CD4-positive, alpha-beta T cell treated with Interleukin-17A for 4 hours (primary cell): ENCODE measurements at places on chromosomes 2 and 18.

- DNase-seq = no peak
Observed at GRCh38 chr2:39370101-39370500, 67.0 kb downstream of the MAP4K3 start.

- no peak for DNase-seq
Observed at GRCh38 chr18:45588376-45589355, 26.6 kb upstream of the SLC14A2 start.

DNA sequence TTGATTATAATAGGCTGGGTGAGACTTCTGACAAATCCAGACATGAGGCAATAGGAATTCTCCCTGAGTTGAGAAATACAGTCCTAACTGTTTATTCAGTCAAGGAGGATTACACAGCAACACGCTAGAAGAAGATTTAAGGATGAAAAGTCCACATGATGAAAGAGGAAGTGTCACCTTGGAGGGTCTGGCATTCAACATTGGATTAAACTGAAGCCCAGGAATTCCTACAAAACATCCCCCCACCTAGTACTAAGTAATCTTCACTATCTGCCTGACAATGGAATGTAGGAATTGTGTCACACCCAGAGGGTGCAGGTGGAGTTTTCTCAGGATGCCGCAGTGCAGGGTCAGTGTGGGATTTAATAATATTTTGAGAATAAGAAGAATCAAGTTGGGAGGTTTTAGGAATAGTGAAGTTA, 142.4 kb downstream of the SOCS6 start:
- DNase-seq = no peak

DNA sequence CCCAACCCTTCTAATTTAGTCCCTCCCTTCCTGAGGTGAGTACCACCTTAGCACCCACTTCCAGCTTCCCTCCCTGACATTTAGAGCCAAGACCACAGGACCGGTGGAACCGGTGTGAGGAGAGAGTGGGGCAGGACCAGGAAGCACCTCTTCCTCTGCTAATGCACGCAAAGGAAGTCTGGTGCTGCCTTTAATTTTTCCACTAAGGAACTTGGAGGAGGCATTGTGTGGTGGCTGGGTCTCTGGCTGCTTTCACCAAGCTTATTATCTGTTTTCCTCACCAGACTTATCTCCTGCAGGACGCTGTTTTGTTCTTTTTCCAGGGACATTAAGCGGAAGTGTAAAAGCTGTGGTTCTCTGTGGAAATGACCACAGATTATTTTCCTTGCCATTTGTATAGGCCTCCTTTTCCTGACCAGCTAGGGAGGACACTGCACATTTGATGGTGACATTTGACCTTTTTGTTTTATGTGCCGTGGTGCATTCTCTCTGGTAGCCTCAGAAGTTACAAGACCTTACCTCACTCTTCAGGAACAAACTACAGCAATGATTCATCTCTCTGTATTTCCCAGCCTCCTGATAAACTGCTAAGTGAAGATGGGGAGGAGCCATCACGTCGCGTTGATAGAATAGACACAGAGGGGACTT, 39.8 kb upstream of the SPTBN1 start:
- no peak for DNase-seq

- DNase-seq = no peak
Observed at GRCh38 chr2:113872201-113872600, 17.7 kb upstream of the ACTR3 start.

DNA sequence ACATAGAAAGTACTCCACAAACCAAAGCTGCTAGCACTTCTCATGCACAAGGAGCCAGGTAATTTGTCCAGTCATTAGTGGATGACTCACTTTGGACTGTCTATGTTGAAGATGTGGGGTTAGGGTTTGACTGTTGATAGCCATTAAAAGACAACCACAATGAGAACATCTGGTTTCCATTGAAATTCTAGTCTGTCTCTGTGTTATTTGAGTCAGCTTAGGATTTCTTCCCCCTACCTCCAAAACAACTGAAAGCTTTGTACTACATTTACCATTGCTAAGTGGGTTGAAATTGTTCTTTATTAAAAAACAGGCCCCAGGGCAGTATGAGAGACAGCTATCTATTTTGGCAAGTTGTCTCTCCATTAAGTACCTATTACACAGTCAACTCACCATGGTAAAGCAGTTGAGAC, 50.2 kb upstream of the ANKRD44 start:
- DNase-seq = no peak

DNA sequence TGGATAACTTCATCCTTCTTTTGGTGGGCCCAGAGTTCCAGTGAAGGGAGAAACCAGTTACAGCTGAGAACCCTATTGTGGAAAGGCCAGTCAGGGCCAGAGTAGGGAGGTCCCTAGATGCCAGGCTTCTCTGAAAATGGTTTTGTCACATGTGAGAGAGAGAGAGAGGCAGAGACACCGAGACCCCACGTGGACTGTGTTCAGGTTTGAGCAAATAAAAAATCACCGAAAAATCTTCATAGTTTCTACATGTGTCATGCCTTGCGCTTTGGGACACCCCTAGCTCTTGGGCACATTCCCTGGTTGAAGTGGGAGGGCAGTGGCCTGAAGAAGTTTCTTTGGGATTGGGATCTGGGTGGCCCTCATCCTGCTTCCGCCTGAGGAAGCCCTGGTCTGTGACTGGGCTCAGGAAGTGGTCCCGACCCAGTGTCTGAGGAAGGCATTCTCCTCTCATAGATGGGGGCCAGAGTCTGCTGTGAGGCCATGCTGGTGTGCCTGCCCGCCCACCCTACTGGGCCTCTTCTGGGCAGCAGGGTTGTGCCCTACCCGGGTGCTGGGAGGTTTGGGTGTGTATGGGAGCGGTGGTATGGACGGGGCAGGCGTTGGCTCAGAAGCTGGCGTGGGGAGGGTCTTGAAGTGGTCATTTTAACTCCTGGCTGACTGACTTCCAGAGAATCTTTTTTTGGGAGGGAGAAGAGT, 16.1 kb downstream of the NCK2 start:
- DNase-seq = peak; percentile 1

DNA sequence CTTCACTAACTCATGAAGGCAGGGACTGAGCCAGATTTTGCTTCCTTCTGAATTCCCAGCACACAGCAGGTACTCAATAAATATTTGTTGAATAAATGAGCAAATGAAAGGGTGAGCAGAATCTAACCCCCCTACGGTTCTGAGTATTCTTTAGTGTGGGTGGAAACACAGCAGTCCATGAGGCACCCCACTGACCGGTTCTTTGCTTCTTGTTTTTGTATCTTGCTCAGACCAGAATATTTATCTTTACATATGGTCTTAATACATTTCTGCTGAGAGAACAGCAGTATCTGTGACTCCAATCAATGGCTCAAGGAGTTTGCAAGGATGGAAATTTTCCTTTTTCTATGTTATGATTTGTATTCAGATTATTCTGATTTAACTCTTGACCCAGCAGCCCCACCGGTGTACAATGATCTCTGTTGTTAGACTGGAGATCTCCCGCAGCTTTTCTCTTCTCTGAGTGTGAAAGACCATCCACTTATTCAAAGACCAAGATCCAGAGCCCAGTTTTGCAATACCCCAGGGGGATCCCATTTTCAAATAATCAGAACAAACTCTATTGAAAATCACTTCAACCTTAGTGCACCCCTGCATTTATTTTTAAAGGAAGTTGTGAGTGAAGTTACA, 506.5 kb upstream of the TNP1 start:
- DNase-seq = no peak

- DNase-seq = no peak
Observed at GRCh38 chr2:172742931-172743540, 7.4 kb downstream of the RAPGEF4 start.

DNA sequence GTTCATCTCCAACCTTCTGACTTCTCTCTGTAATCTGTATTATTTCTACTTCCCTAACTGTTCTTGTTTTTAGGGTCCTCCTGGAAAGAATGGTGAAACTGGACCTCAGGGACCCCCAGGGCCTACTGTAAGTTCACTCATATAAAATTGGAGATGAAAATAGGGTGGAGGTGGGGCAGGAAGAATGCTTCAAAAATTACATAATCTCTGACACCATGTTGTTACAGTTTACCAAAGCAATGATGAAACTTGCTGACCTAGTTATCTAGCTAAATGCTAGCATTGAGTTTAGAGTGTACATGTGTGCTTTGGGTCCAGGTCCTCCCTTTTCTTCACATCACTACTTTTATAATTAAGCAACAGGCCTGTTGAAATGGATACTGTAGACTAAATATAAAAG, 23.1 kb downstream of the COL3A1 start:
- no peak for DNase-seq

- no peak for DNase-seq
Observed at GRCh38 chr18:58843688-58844035, 21.0 kb upstream of the ZNF532 start.

- DNase-seq = peak; percentile 78
Observed at GRCh38 chr2:218995972-218996711, 2.9 kb upstream of the CRYBA2 start.

- DNase-seq = no peak
Observed at GRCh38 chr2:236464140-236464539, 105.5 kb upstream of the ACKR3 start.

DNA sequence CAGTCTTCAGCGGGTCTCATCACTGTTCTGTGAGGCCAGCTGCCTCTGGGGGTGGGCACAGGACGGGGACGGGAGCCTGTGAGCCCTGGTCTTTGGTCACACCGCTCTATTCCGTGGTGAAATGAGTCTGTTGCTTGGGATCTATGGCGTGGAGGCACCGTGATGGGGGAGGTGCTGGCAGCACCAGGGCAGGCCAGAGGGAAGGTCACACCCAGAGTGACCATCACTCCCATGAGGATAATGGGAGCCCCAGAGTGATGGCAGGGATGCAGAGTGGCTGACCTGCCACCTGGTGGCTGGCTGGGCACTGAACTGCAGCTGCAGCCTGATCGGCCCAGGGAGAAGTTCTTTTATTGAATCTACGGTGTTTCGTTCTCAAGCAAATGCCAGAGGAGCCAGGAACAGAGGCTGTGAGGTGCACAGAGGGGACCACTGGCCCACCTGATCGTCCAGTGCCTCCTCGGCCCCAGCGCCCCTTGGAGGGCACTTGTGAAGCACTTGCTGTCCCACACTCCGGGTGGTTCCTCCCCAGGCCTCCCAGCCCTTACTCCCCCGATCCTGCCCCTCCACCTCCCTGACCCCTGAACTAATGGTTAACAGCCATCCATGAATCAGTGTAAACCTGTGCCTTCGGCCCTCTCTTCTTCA, 17.9 kb downstream of the KCNIP3 start:
- DNase-seq = no peak

DNA sequence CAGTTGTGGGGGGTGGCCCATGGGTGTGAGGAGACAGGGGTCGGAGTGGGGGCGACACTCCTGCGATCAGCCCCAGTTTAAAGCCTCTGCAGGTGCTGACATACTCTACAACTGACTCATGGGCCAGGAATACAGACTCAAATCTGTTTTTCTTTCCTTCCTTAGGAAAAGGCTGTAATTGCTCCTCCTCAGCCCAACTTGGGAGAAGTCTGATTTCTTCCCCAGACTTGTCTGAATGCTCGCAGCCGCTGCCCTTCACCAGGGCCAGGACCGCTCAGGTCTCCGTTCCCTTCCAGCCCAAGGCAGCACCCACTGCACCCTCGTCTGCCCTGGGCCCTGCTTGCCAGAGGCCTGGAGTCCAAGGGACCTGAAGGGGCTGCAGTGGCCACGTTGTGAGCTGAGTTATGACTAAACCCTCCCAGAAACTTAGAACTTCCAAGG, 41.3 kb downstream of the RHOB start:
- no peak for DNase-seq

GRCh38 chr18:76487782-76488181, 7.3 kb downstream of the ZNF516 start:
- no peak for DNase-seq

- no peak for DNase-seq
Observed at GRCh38 chr2:237209885-237210284, 124.2 kb downstream of the COPS8 start.

DNA sequence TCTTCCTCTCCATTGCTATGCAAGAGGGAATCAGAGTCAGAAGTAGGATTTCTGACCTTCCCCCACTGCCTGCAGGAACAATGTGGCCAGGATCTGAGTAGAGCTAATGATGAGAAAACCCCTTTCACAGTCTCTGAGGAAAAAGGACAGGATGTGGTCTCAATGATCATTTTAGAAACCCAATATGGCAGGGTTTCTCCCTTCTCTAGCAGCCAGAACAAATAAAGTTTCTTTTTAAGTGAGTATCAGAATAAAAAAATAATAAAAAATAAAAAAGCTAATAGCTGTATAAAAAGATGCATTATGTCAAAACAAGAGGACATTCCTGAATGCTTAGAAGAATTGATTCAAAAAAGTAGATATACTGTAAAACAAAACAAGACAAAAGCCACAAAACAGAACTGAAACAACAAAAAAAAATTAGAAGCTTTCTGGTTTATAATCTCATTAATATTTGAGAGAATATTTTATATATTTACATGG, 1124.9 kb upstream of the ZEB2 start:
- no peak for DNase-seq

DNA sequence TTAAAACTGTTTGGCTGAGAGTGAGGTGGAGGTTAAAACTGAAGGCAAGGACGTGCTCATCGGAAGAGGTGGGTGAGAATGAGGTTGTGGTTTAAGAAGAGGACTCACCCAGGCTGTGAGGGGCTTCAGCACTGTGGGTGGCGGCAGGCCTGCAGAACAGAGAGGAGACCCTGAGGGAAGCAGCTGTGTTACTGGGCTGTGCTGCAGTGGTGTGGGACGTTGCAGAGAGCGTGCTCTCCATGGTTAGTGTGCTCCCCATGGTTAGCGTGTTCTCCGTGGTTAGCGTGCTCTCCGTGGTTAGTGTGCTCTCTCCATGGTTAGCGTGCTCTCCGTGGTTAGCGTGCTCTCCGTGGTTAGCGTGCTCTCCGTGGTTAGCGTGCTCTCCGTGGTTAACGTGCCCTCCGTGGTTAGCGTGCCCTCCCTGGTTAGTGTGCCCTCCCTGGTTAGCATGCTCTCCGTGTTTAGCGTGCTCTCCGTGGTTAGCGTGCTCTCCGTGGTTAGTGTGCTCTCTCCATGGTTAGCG, 68.5 kb upstream of the NFATC1 start:
- DNase-seq = no peak

GRCh38 chr18:41862921-41863320, 92.1 kb upstream of the PIK3C3 start:
- no peak for DNase-seq

DNA sequence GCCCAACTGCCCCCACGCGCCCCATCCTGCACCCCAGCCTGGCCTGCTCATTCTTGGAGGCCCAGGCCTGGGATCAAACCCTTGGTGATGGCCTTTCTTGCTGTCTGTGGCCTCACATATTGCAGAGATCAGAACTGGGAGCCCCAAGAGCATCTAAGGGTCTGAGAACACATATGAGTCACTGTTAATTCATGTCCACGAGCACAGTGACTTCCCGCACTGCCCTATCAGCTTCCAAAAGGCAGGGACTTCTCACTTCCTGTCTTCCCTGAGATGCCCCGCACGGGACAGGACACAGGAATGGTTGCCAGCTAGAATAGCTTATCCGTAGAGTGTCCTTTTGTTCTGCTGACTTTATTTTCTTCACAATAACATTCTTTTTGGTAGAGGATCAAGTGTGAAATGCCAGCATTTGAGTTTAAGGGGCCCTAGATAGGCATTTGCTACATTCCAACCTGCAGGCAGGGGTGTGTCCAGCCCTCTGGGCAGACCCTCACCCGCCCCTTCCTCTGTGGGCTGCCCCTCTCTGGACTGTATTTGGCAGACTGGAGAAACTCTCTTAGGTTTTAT, 21.1 kb upstream of the CELF4 start:
- DNase-seq = no peak
